Stimulated activated CD4-positive, alpha-beta T cell treated with anti-CD3 and anti-CD28 coated beads, Interleukin-4, amount 100 ng/mL, for 24 hours (primary cell): ENCODE measurements at places on chromosomes 7 and 10.

DNA sequence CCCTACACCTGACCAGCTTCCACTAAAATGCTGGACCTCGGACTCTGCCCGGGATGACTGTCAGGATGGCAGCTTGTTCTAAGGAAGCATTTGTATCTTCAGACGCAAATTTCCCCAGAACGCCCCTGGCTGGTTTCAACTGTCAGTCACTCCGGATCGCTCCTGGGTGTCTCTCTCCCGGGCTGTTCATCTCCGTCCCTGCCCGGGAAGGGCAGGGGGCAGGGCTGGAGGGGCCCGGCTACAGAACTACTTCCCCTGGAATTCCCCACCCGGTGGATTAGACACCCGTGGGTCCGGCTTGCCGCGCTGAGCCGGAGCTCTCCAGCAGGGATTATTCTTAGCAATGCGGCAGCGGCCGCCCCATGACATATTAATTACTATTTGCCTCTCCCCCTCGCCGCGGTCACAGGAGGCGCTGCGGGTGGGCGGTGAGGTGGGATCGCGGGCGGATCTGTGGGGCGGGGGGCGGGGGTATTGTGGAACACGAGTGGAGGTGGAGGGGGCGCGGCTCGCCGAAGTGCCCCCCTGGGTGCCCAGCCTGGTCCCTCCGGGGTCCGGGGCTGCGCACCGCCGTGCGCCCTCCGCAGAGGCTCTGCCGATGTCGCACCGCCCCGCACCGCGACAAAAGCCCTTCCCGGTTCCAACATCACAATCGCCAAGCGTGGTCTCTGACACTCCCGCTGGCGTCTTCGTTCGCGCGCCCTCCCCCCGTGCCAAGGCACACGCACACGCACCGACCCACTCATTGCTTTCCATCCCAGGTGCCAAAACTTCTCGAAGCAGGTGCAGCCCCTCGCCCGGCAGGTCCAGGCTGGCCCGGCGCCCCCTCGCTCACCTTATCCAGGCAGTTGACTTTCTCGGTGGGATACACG, 276.1 kb upstream of the NEBL start:
- DNase-seq, result no peak

DNA sequence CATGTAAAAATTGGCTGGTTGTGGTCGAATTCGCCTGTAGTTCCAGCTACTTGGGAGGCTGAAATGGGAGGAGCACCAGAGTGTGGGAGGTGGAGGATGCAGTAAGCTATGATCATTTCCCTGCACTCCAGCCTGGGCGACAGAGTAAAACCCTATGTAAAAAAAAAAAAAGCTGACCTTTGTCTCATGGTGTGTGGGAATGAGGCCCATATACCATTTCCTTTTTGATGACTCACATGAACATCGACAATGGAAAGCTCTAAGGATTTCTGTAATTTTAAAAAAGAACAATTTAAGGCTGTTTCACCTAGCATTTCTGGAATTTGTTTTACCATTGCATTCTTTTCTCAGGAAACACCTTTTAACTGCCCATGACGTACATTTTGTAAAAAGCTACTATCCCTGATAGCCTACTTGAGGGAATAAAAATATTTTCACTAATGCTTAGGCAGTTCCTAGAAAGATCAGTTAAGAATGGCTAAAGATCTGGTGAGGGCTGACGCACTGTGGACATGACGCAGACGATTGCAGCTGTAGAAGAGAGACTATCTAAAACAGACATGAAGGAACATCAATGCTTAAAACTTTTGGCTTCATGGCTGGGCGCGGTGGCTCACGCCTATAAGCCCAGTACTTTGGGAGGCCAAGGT, 400.6 kb upstream of the IGFBP3 start:
- DNase-seq, result no peak

DNA sequence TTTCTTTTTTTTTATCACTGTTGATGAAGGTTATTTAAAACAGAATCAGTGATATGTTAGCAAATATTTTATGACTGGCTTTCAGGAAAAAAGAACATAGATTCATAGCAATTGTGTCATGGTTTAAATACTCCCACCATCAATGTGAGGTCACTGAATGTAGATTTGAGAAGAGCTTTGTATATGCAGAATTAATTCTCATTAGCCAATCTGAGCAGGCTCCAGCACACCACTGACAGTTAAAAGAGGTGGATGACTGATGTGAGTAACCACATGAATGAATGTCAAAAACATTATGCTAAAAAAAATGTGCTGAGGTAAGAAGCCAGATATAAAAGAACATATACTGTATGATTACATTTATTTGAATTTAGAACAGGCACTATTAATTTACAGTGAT, 174.8 kb upstream of the KAT6B start:
- DNase-seq, result no peak

GRCh38 chr7:3791327-3791726, 490.3 kb downstream of the SDK1 start:
- DNase-seq, result no peak

- no peak for DNase-seq
These were observed 3.0 kb downstream of the UCMA start for GRCh38 chr10:13231190-13231589.

- no peak for DNase-seq
These were observed 28.3 kb downstream of the POLR3A start for GRCh38 chr10:78000956-78001472.

- DNase-seq, result no peak
These were observed 55.4 kb upstream of the INHBA start for GRCh38 chr7:41758321-41758720.

DNA sequence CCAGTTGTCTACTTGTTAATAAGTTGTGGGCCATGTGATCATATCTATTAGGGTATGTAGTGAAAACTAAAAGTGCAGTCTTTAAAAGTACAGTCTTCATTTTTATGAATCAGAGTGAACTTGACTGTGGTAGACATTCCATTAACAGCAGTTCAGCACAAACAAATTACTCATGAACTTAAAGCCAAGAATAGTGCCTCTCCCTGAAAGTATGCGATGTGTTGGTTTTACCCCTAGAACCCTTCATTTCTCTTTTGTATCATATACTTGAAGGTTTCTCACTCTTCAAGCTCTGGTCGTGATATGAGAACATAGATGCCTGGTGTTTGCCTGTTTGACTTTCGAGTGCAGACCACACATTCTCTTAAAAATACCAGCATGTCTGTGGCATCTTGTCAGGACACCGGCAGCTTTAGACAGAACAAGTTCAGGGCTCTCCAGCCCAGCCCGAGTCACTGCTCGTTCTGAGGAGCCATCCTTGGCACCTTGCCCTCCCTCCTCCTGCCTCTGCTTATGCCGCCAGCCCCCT, 159.3 kb downstream of the LCOR start:
- no peak for DNase-seq

DNA sequence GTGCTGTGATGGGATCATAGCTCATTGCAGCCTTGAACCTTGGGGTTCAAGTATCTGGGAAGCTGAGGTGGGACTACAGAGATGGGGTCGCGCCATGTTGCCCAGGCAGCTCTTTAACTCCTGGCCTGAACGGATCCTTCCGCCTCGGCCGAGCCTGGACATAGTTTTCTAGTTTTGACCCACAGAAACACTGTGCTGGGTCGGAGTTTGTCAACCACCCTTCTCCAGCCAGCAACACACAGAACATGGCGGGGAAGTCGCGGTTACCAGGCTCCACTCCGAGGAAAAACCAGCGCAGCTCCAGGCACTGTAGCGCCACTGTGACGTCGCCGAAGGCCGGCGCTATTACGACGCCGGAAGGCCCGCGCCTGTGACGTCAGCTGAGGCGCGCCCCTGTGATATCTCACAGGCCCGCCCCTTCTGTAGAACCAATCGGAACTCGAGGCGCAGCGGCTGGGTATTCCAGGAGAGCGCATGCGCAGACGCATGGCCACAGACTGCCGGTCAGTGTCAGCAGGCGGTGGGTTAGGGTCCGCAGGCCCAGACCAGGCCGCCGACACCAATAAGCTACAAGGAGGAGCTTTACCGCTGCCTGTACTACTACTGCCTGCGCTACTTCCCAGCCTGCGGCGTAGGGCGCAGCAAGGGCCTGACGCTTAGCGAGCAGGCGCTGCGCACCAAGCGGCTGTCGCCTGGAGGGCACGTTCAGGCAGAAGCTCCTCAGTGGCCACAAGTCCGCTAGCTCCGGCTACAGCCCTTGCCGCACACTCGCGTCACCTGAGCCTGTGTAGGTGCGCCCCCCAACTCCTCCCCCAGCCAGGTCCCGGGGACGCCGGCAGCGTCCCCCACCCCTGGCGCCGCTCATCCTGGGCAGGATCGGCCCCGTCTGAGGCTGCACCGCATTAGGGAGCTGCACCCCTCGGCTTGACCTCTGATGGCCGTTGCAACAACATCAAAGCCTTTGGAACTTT, 135.2 kb upstream of the KCTD7 start:
- peak; percentile 96 for DNase-seq

DNA sequence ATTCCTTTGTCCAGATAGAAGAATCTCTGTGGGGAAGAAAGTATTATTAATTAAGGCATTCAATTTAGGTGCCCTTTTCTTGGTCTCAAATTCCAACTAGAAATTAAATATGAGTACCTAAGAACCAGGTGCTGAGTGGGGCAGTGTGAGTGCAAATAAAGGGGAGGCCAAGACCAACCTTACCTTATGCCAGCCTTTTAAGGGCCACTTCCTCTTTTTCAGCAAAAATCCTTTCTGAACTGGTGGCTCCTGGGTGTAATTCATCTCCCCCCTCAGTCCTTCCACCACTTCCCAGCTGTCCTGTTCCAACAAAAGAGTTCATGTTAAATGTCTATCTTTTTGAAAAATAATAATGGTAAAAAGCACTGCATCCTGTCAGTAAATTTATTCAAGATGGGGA, 108.2 kb downstream of the OSBPL3 start:
- no peak for DNase-seq

DNA sequence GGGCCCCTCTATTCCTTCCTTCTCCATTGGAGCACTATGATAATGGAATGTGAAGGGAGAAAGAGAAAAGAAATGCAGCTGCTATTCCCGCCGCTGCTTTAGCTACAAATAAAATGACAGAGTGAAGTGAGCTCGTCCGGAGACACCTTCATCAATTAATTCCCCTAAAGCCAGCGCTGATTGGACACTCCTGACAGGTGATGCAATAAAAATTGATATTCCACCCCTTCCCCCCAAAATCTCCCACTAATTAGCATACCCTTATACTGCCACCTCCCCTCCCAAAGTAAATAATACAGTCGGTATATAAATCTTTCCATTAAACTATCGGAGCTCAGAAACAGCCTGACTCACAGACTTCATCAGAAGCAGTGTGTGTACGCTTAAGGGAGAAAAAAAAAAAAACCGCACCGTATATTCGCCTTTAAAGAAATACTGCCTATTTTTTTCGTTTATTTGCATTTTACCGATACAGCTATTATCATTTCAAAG, 7.3 kb downstream of the SKIDA1 start:
- DNase-seq, result no peak

GRCh38 chr7:102468478-102469350, 3.9 kb downstream of the LRWD1 start:
- DNase-seq, result no peak

DNA sequence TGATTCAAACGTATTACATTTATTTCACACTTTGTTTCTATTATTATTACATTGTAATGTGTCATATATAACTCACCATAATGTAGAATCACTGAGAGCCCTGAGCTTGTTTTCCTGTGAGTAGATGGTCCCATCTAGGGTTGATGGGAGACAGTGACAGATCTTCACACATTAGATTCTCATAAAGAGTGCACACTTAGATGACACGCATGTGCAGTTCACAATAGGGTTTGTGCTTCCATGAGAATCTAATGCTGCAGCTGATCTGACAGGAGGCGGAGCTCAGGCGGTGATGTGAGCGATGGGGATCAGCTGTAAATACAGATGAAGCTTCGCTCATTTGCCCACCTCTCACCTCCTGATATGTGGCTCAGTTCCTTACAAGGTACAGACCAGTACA, 36.1 kb downstream of the BMPER start:
- no peak for DNase-seq

GRCh38 chr7:94829987-94830386, 77.4 kb upstream of the PPP1R9A start:
- no peak for DNase-seq

DNA sequence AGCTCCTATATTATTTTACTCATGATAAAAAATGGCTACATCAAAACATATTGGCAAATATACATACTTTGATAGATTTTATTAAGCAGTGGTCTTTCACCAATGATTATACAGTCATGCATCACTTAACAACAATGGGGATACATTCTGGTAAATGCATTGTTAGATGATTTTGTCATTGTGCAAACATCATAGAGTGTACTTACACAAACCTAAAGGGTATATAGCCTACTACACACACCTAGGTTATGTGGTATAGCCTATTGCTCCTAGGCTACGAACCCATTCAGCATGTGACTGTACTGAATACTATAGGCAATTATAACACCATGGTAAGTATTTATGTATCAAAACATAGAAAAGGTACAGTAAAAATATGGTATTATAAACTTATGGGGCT, 98.9 kb upstream of the IL6 start:
- DNase-seq, result no peak

DNA sequence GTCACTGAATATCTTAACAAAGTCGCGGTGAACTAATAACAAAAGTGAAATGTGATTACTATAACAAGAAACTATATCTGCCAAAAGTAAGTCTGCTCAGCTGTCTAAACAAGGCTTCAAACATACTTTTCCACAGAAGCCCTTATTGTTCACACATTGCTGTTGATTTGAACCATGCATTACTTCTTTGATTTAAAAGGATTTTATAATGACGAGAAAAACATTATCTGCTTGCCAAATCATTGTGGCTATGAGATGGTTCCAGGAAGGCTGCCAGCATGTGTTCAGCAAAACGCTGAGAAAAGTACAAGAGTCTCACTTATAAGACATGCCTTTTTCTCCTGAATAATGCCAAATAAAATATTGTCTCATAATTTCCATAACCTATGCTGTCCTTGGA, 24.4 kb downstream of the RNF133 start:
- DNase-seq, result no peak

GRCh38 chr7:33612442-33612841, 292.9 kb upstream of the BMPER start:
- DNase-seq, result no peak

DNA sequence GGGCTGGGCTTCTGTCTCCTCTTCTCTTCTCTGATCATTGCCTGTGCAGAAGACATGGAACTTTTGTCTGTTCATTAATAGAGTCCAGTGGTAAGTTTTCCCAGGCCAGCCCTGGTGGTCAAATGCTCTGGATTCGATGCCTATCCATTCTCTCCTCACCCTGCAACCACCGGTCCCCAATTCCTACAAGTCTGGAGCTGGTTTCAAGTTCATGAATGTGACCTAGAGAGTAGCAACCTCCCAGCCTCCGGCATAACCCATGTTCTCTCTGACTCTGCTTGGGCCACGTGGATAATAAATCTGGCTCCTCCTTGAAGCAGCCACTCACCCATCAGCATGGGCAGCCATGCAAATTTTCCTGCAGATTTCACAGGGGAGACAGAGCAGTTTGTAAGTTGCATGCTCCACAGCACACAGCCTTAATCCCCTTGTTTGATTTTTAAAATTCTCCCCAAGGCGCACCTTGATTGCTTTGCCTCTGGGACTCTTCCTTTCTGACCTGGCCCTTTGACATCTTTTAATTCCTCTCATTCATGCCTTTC, 37.3 kb upstream of the PDZD8 start:
- DNase-seq, result no peak

- DNase-seq, result no peak
These were observed 97.7 kb downstream of the CACNA2D1 start for GRCh38 chr7:82345886-82346285.

- DNase-seq, result no peak
These were observed 305.6 kb upstream of the FZD1 start for GRCh38 chr7:90958647-90959046.

GRCh38 chr10:30834651-30835050, 197.0 kb downstream of the ZNF438 start:
- no peak for DNase-seq
